Osteocyte (in vitro differentiated cells): ENCODE measurements at places on chromosomes 5 and 9. TPM values are rescaled to one million over a fixed set of nuclear protein-coding genes. Genes with fewer than 3 reads are reported as not detected.

IFNA2 gene
- total RNA-seq = not detected in 2 replicates

- DNase-seq = no peak
Observed at GRCh38 chr5:154311362-154311761, 120.8 kb downstream of the GALNT10 start.

COL23A1 gene
- total RNA-seq = not detected in 2 replicates

DNA sequence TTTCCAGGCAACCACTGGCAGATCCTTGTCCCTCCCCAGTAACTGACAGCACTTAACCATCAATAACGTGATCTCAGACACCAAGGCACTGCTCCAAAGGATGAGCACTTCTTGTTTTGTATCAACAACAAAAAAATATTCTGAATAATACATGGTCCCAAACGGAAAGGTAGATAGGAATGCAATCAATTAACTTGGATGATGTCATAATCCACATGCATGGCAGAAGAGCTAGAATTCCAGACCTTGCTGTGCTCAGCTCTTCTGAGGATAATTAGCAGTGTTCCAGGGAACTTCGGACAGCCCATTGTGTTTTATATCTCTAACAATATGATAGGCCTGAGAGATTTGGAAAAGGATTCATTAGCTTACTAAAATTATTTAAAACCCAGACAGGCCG lies 288.4 kb upstream of the PCSK5 start:
- DNase-seq = no peak

- DNase-seq = no peak
Observed at GRCh38 chr5:53303105-53303504, 177.3 kb upstream of the FST start.

GABBR2 gene
- not detected in 2 replicates for total RNA-seq

DNA sequence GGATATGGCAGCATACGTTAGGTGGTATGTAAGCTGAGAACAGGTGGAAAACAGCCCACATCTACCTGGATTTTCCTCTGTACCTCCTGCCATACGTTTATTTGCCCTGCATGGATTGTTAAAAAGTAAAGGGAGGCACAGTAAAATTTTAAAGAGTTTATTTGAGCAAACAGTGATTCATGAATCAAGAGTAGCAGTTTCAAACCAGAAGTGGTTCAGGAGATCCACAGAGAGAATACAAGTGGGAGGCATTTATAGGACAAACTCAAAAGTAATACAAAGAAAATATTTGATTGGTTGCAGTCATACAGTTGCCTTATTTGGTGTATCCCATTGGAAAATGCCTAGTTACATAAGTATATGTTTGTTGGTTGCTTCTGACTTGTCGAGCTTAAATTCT lies 117.6 kb downstream of the FAM170A start:
- DNase-seq = no peak

CDO1 gene
- 6.6 and 6.9 TPM in 2 replicates for total RNA-seq
